ENCODE measurements at places on chromosomes 3 and 15.

DNA sequence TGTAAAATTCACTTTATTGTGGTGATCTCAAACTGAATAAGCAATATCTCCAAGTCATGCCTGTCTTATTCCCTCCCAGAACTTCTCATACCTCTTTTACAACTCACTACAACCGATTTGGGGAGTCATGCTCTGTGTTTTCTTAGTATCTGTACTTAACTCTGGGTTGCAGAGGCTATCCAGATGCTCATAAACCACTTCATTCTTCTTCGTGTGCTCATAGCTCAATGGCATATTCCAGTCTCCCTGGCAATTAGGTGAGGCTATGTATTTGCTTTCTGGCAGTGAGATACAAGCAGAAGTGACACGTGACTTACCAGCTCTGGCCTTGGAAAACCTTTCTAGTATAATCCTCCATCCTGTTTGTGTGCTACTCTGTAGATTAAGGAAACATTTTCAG, 360.9 kb downstream of the ZNF385D start:
- DNase-seq, result no peak

DNA sequence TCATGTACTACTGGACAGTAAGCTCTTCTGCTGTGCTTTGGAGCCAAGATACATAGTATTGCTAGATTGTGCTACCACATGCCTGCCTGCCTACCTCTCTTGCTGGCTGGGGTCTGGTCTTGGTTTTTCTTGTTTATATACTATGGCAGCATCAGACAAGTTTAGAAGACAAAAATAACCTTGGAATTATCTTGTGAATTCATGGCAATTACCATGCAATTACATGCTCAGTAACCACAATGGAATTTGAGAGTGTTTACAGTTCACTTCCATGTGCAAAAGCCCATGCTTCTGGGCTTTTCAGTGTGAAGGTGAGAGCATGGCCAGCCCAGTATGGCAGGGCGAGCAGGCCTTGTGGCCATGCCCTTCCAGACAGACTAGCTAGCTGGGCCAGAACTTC, 48.0 kb upstream of the C15orf61 start:
- no peak for DNase-seq

- DNase-seq, result no peak
These were observed 162.8 kb upstream of the SLITRK3 start for GRCh38 chr3:165359005-165359404.

DNA sequence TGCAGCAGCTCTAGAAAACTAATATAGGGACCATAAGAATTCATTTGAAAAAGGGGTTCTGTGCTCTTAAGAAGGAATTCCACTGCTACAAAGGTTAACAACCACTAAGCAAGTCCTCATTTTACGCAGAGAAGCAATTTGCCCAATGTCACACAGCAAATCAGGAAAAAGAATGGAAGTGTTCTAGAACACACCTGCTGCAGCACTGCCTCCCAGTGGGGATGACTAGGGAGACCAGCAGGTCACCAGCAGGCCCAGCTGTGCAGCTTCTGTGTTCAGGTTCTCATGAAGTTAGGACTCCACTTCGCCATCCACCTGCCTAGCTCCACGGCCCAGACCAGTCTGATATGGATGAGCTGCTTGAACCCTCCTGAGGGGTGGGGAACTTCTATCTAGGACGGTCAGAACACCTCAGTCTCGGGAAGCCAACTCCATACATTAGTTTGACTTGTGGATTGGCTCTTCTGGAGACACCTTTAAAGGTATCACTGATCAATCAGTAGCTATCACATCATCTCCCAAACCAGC, 18.6 kb downstream of the POMGNT2 start:
- DNase-seq, result no peak

- DNase-seq, result no peak
These were observed 81.9 kb upstream of the SLCO2A1 start for GRCh38 chr3:134111616-134112015.

- no peak for DNase-seq
These were observed 91.3 kb upstream of the ATP10A start for GRCh38 chr15:25954398-25954797.

DNA sequence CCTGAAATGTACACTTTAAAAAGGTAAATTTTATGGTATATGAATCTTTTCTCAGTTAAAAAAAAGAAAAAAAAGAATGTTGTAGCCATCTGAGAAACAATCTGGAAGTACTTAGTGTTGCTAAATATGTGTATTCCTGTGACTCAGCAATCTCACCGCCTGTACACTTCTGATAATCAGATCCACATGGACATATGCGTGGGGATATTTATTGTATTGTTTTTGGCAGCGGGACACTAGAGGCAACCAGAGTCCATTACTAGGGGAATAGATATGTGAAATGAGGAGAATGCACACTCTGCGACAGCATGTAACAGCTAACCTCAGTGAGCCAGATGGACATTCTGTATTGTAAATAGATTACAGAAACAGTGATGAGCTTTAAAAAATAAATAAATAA, 65.4 kb downstream of the AQP9 start:
- DNase-seq, result no peak

DNA sequence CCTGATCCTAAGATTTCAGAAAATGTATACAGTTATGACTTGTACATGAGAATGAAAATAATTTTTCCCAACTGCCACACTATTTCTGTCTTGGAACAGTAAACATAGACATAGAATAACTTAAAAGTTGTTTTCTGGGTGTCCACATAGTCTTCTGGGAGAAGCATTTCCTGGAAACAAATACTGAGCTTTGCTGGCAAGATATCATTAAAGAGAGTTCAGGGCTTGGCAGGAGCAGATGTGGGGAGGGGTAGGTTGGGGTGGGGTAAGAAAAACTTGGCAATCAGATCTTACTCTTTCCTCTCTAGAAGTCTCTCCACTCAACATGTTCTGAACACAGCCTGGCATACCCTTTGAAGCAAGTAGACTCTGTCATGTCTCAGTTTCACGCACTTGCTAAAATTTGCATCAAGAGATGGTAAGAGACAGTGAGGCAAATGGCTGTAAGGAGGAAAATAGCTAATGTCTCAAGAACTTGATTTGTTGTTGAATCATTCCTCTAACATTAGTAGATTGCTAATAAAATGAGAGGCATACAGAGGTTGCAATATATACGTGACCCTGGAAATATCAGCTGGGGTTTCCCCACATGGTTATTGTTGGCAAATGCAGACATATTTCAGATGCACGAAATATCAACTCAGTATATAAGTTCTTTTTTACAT, 27.3 kb upstream of the ABI3BP start:
- no peak for DNase-seq

GRCh38 chr15:71753346-71753745, 57.0 kb upstream of the NR2E3 start:
- DNase-seq, result no peak

DNA sequence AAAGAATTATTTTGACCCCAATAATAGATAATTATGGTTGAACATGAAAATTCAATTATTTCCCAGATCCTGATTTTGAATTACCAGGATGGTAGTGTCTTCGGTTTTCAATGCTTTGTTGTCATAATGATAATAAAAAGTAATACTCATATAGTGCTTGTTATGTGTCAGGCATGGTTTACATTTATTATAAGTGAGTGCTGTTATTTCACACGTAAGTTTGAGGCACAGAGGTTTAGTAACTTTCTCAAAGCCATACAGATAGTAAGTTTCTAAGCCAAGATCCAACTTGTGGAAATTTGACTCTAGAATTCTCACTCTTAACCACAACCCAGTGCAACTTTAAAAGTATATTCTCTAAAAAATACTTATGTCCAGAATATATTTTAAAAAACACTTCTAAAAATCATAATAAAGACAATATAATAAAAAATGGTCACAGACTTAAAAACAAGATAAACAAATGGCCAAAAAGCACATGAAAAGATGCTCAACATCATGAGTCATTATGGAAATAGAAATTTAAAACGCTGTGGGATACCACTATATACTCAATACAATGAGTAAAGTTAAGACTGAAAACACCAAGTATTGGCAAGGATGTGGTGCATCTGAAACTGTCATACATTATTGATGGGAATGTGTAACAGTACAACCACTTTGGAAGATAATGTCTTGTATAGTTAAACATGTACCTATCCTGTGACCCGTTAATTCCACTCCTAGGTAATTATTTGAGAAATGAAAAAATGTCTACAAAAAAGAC, 45.2 kb downstream of the SPRED1 start:
- no peak for DNase-seq

DNA sequence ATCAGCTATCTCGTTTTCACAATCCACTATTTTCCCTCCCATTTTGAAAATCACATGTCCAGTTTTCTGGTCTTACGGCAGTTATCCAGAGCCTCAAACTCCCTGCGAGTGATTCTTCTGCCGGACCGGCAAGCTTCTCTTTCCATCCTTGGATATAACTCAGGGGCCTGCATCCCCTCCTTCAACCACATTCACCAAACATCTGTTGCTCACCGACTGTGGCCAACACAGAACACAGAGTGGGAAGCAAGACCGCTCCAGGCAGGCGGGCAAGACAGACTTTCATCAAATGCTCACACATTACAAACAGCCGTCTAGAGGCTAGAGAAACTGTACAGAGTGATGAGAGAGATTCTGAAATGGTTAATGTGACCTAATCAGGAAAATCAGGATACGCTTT, 7.6 kb upstream of the SLC12A8 start:
- no peak for DNase-seq

- no peak for DNase-seq
These were observed 475 bp downstream of the ERC2 start for GRCh38 chr3:56467801-56468183.

DNA sequence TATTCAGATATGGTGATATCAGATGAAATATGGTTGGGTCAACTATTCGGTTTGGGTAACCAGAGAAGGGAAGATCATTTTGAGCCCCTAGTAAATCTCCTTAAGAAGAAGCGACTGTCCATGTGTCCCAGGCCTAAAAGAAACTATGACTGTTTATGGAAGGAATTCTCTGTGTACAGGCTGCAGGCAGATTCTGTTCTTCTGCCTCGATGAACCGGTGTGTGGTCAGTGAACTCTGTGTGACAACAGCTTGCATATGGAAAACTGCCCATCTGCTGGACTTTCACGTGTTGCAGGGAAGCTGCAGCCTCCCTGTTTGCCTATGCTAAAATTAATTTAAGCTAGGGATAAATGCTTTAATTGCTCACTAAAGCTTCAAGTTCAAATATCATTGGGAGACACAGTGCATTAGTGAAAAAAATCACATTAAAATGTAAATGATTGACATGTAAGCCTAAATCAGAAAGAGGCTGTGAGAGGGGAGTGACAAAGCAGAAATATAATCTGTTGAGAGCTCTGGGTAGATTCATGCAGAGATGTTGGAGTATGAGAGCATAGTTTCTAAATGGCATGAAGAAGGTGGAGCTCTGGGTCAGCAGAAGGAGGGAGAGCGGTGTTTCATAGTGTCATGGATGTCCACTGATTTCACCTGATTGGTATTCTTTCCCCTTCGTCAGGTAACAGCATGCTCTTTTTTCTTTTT, 65.4 kb upstream of the PFN2 start:
- DNase-seq, result no peak

- DNase-seq, result no peak
These were observed 61.0 kb downstream of the SCAPER start for GRCh38 chr15:76844096-76844495.

- no peak for DNase-seq
These were observed 165.1 kb downstream of the PPM1L start for GRCh38 chr3:160921020-160921635.

GRCh38 chr15:82774496-82774895, 31.4 kb downstream of the FSD2 start:
- no peak for DNase-seq

GRCh38 chr3:37862903-37863815, 1.5 kb downstream of the CTDSPL start:
- DNase-seq, result no peak

GRCh38 chr3:52144034-52144795, 10.0 kb downstream of the POC1A start:
- DNase-seq, result peak; percentile 89

DNA sequence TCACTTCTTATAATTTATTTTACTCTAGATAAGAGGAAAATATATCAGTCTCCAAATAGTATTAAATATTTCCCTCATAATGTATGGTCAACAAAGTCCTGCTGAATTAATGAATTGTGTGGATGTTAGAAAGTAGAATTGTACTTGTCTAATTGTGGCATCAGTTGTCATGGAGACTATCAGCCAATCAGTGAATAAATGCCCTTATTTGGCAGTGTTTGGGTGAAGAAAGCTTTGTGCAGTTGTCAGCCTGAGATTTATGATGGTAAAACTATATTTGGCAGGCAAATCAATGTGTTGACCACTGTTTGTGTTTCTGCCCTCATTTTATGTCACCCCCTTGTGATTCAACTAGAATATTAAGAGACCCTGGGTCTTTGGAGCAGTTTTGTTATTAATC, 293.6 kb upstream of the MDFIC2 start:
- DNase-seq, result no peak

DNA sequence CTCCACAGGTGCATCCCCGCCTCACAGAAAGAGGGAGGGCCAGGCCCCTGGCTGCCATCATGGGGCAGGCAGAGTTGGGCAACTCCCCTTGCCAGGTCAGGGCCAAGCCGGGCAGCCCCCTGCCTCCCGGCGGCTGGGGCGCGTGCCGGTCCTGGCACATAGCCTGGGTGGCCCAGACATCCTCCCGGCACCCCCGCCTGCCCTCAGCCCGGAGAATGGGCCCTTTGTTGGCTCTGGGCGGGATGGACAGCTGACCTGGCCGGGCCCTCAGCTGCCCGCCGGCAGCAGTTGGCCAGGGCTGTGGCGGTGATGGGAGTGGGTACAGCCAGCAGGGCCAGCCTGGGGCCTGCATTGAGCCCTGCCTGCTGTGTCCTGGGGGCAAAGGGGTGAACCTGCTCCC, 16.5 kb downstream of the PLXNA1 start:
- no peak for DNase-seq

DNA sequence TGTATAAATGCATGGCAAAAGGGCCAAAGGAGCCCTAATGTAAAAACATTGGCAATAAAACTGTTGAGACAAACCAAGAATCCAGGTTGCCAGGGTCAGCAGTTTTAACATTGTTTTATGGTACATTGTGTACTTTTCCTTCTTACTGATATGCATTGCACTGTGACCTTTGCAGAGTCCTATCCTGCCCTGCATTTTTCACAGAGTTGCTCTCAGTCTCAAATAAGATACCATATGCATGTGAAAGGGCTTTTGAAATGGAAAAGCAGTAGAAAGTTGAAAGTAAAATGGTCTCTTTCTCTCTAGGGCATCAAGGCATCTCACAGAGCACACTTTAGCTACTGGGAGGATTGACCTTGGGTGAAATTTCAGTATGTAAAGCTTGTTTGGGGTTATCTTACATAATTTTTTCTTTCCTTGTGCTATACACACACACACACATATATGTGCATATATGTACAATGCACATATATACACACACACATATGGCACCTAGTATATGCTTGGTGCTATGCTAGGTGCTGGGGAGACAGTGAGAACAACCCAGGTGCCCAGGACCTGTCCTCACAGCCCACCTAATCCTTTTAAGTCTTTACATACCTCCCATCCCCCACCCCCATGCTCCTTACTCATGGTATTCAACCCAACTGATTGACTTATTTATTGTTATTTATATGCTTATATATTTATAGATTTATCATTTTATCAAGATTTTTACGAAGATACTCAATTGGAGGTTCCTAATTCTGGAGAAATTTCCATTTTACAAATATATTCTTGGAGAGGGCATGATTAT, 1.2 kb upstream of the PPP2R3A start:
- no peak for DNase-seq

GRCh38 chr3:186467969-186468368, 76.2 kb downstream of the CRYGS start:
- no peak for DNase-seq
